ENCODE measurements at places on chromosomes 3 and 15. TPM values are rescaled to one million over a fixed set of nuclear protein-coding genes. Genes with fewer than 3 reads are reported as not detected.

The BSN gene
- 2.7 TPM for total RNA-seq

The ALG1L2 gene
- total RNA-seq = not detected

The MYZAP gene
- total RNA-seq = 0.27 TPM

The BCHE gene
- total RNA-seq = 6.6 TPM

The BFSP2 gene
- total RNA-seq = 0.96 TPM

The TCF12 gene
- 84.6 TPM for total RNA-seq

The GPR156 gene
- total RNA-seq = 1.1 TPM

- DNase-seq = no peak
These were observed 11.6 kb downstream of the EAF1 start for GRCh38 chr3:15438983-15439382.

DNA sequence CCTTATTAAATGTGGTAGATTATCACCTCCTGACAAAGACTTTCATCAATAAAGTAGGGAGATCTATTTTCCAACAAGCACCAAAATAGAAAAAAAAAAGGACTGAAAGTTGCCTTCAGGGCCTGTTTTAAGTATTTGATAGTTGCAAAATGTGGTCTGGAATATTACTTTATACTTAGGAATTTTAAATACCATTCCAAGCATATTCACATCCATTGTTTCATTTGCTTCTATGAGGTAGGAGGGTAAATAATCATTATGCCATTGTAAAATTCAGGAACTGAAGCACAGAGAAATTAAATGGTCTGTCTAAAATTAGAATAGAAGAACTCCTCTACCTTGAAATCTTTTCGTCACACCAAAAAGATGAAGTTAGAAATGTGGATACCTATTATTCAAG lies 110.0 kb downstream of the TMCC1 start:
- no peak for DNase-seq
